ENCODE measurements at places on chromosomes 7 and 10.

DNA sequence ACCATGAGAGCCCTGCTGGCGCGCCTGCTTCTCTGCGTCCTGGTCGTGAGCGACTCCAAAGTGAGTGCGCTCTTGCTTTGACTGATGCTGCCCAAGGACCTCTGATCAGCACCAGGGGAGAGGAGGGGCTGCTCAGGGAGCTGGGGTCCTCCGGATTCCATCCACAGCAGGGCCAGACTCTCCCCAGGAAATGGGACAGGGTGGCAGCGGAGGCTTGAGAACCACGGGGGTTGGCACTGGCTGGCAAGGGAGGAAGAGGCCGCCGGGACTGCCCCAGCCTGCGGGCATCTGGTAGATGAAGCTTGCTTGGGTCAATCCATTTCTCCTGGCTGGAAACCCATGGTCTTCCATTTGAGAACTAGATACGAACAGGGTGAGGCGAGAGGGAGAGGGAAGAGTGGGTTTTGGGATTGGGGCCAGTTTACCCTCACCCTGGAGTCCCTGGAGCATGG, 647 bp downstream of the PLAU start:
- DNase-seq, result no peak

DNA sequence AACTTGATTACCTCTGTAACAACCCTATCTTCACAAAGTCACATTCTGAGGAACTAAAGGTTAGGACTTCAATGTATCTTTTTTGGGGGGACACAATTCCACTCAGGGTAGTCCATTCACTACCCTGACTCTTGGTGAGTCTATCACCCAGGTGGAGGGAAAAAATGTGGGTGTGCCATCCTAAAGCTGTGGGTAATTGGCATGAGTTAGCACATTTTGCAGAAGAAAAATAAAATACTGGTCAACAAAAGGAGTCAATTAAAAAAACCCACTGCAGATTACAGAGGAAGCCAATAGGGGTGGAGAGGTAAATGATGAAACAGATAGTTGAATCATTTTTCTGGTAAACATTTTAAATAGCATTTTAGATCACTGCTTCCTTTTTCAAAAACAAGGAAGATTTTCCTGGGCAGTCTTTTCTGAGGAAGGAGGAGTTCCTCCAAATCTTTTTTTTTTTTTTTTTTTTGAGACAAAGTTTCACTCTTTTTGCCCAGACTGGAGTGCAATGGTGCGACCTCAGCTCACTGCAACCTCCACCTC, 5.1 kb upstream of the BLVRA start:
- DNase-seq, result no peak

DNA sequence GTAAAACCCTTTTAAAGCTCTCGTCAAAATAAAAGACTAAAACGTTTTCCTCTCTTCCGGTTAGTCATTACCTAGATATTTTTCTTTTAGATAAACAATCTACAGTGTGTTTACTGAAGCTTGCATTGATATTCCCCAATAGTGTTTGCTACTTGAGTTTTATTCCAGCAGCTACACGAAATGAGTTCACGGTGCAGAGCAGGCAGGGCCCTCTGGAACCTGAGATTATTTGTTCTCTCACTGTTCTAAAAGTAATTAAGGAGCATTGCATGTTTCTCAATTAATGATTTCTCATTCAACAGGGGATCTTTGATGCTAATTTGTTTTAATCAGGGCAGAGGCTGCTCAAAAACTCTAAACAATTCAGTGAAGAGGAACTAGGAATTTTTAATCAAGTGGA, 319.7 kb downstream of the GFRA1 start:
- no peak for DNase-seq

DNA sequence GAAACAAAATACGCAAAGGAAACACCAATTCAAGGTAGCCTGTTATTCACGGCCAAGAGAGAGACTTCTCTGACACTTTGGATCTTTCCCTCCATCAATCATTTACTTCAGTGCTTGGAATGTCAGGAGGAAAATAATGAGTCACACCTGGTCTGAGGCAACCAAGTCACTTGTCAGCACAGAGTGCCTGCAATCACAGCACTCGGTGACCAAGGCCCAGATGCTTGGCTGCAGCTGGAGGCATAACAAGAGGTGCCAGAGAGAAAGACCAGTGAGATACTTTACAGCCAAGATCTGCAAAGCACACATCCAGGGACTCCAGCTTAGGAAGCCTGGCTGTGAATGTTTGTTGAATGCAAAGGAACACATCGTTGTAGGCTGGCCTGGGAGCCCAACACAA, 33.9 kb downstream of the ASB13 start:
- DNase-seq, result no peak

DNA sequence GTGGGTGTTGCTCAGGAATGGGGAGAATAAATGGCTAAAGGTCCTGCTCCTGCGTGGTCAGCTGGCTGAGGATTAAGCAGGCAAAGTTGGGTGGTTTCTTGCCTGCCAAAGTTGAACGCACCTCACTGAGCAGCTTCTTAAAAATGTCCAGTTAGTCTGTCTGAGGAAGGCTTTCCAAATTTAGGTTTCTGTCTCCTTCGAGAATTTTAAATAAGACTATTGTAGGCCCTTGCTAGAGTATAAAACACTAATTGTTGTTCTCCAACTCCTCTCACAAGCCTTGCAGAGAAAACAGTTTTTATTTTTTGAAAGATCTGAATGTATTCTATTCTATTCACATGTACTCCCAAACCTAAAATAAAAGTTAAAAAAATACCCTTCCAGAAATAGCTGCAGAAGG, 122.0 kb upstream of the LAMB4 start:
- DNase-seq, result no peak

DNA sequence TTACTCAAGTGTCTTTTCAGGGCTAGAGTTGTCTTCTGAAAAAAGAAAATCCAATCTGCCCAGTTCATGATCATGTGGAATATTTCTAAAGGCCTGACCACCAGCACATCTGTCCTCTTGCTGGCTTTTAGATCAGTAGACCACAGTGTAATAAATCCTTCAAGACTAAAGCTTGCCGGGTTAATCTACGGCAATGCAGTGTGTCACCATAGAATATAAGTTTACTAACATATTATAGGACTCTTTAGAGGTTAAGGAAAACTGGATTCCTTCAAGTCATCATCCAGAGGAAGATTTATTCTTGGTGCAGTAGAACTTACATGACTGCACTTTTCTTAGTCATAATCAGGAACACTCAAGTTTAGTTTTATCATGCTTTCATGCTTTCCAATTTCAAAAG, 349.5 kb downstream of the SEMA3D start:
- DNase-seq, result no peak

DNA sequence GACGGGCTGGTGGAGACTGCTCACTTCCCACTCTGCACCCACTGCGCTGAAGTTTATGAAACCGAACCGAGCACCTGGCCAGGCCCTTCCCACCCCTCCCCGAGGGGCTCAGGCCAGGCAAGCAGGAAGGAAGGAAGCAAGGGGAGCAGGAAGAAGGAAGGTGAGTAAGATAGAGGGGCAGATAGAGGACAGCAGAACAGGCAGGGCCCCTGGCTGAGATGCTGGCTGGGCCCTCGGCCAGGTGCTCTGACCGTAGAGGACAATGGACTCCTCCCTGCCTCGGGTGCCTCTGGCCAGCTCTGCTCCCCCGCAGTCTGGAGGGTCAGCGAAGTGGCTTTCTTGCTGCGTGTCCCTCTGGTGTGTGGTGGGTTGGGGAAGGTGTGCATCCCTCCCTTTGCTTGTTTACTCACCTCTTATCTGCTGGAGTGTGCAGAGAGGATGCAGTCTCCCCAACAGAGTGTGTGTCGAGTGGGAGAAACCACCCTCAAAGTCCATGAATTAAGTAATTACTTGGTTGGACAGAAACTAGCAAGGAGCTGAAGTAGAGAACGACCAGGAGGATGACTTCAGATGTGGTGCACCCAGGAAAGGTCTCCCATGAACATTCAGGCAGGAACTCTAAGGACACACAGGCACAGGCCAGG, 82.8 kb upstream of the PPP2R2D start:
- DNase-seq, result no peak

DNA sequence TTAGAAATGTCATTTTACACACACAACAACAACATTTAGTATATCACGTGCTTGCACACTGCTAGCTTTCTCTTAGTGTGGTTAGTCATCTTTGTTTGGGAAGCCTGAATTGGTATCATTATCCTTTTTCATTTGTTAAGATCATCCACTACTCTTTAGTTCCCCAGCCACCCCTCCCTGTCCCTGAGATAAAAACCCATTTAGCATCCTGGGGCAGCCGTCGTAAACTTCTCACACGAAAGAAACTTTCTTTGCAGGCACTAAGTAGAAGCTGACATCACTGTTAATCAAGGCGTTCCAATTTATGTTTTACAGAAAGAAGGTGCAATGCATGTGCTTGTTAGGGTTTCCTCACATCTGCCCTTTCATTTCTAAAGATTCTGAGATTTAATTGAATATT, 475.1 kb upstream of the FZD8 start:
- no peak for DNase-seq

DNA sequence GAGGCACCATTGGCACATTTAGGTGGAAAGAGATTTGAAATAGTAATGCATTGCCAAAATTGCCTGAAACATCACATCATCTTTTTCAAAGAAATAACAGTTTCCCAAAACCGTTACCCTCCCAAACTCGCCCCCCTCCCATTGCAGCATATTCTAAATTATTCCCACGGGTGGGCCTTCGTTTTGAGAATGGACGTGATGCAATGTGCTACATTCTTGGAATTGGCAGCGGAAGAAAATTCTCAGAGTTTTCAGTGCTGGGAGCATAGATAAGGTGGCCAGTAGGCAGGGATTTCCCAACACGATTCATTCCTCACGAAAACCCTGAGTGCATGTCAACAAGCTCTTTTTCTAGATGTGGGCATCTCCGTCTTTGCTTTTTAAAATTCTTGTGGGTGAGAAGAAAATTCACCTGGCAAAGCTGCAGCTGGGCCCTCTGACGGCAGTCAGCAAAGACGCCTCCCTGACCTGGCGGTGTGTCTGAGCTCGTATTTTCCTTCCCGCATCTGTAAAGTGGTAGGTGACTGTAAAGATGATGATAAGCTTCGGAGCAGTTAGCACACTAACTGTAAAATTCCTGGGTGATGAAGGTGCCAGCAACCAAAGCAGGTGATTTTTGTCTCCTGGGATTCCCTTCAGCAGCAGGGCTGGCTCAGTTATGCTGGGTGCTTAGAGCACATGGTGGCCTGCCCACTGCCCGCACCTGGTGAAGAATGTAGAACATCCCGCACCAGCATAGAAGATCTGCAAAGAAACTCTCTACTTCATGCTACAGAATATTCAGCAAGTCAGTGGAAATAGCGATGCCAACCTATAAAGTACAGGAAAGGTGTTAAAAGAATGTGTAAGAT, 141.9 kb upstream of the KLF6 start:
- no peak for DNase-seq

DNA sequence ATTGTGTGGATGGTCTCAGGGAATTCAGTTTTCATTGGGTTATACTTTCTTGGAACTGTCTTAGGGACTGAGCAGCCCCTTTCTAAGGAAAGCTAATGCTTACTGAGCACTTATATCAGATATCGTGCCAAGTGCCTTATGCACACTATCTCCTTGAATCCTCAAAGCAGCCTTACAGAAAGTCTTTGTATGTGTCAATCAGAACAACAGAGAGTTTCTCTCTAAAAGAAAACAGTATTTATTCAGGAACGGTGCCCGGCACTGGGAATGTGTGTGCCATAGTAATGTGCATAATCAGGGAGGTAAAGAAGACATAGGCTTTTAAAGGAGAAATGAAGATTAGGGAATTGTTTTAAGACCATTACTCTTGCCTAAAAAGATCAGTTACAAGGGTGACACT, 17.3 kb downstream of the ANTXRL start:
- DNase-seq, result no peak

DNA sequence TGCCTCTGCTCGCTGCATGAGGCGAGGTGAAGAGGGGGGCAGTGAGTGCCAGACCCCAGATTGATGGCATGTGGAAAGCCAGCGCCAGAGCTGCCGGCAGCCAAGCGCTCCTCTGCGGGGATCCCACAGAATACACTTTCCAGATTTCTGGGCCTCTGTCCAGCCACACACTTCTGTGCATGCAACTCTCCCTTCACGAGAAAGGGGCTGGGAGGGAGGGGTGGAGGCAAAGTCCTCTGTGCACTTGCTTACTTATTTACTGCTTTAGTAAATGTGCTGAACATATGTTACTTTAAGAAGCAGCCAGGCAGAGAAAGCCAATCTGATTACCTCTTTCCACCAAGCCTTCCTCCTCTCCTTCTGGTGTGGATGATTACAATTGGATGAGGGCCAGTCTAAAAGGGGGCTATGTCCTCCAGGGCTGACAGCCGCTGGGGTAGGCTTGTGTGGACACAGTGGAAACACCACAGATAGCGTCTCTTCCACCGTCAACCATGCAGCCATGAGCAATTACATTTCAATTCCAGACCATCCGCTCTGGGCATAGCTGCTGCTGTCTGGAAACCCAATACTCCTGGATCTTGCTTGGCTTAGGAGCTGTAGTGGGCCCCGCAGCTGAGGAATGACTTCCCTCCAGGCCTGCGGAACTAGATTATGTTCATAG, 322.8 kb upstream of the ANKRD30A start:
- DNase-seq, result no peak

- no peak for DNase-seq
Observed at GRCh38 chr7:37920305-37920848, at the start of gene EPDR1. Gene EPDR1, plus strand, starts transcription at chr7:37920640. Its CDS starts 300 bp downstream, at chr7:37920940.

DNA sequence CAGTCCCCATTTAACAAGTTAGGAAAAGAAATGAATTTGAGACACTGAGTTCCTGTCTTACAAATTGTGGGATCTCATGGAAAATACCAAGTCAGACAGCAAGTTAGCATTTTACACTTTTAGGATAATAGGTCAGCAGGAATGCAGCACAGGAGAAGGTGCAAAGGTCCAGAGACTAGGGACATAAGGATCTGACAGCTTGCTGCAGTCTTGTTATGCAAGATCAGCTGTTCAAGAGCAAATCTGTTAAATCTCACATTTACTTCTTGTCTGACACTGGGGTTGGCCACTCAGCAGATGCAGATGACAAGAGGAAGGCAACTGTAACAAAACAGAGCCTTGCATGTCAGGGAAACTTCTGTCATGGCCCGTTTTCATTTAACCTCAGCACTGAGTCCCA, 239.6 kb downstream of the PHF14 start:
- no peak for DNase-seq

DNA sequence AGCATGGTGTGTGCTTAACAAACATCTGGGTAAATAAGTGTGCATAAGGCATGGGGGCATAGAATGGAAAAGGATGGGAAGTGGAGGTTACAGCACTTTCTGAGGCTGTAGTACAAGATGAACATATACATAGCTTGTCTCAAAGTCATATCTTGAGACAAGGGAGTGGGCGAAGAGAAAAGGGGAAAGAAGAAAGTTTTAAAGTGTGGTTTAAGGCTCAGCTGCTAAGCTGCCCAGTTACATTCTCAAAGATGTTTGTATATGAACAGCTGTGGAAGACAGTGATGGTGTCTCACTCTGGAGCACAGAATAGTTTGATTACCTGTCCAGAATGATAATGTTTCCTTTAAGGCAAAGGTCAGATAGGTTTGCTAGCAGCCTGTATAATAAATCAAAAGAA, 61.9 kb upstream of the LANCL2 start:
- no peak for DNase-seq

GRCh38 chr7:22255834-22256233, 101.1 kb downstream of the RAPGEF5 start:
- DNase-seq, result no peak

- DNase-seq, result no peak
Observed at GRCh38 chr7:108004220-108005142, 1.5 kb upstream of the LAMB1 start.

Data from pulmonary artery endothelial cell (primary cell).